ENCODE measurements at places on chromosomes 1 and 21.
A peak's percentile ranks its signal among the peaks of the same experiment; 100 is the strongest.

GRCh38 chr1:67942274-67942673, 108.2 kb downstream of the DIRAS3 start:
- no peak for DNase-seq

GRCh38 chr1:70353601-70354331, 756 bp downstream of the ANKRD13C start:
- DNase-seq: peak; percentile 23

GRCh38 chr1:230868736-230869385, 540 bp upstream of the C1orf198 start:
- DNase-seq: peak; percentile 39

- no peak for DNase-seq
Observed at GRCh38 chr1:231918239-231919015, 291.8 kb downstream of the DISC1 start.

- no peak for DNase-seq
Observed at GRCh38 chr1:228402641-228403025, 4.0 kb downstream of the TRIM11 start.

DNA sequence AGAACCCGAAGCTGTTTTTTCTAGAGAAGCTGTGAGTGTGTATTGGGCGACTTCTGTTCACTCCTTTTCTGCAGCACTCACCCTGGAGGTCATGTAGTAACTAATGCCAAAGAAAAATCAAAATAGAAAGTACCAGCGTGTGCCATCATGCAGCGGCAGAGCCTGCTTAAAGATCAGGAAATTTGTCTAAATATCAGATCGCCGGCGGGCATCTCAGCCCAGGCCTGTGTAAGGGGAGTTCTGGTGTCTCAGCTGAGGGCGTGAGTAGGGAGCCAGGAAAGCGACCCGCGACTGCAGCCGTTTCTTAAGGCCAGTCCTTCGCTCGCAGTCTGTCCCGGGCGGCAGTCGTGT, 768 bp downstream of the EDARADD start:
- DNase-seq: peak; percentile 13

DNA sequence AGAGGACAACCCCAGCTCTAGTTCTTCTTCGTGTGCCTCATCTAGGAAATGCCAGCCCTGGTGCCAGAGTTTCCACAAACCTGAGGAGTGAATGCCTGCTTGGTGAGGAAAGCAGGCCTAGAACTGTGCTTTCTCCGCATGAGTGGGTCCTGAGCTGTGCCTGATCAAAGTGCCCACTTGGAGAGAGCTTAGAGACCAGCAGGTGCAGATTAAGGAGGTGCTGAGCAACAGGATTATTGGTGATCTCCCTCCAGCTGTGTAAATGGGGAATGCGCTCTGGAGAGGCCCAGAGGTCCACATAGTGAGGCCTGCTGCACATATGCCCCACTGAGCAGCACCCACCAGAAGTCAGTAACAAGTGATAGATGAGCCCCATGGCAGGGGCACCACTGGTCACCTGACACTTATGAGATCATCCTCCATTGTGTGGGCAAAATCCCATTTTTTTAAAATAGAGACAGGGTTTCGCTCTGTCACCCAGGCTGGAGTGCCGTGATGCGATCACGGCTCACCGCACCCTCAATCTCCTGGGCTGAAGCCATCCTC, 127.2 kb upstream of the ZC3H12A start:
- no peak for DNase-seq

GRCh38 chr1:100575406-100575805, 37.5 kb downstream of the GPR88 start:
- no peak for DNase-seq

DNA sequence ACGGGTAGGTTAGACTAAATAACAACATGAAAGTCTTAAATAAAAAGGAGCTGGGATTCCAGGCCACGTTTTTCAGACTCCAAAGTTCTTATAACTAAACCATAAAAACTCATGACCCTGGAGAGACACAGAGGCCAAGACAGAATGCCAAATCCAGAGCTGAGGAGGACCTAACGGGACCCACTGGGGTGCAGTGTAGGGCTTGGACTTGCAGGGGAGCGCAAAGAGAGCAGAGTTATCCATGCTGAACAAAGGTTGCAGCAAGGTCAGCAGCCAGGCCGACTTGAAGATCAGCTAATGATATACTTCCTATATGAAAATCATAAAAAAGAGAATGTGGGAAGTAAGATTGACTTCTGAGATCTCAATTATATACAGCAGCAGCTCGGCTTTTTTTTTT, 237.1 kb downstream of the TM2D1 start:
- DNase-seq: no peak

DNA sequence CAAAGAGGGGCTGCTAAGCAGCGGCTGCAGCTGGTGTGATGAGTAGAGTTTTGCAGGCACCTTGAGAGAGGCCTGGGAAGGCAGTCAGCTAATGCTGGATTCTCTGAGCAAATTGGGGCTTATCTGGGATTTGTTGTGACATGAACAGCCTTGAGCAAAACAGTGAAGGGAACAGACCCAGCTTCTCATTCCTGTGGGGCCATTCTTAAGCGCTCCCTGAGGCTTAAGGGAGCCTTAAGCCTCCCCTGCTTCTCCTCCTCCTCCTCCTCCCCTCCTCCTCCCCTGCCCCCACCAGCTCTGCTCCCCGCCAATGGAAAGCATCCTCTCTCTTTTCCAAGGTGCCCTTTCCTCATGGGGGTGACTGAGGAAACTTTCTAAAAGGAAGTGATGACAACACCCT, 21.3 kb downstream of the HMGCS2 start:
- no peak for DNase-seq

DNA sequence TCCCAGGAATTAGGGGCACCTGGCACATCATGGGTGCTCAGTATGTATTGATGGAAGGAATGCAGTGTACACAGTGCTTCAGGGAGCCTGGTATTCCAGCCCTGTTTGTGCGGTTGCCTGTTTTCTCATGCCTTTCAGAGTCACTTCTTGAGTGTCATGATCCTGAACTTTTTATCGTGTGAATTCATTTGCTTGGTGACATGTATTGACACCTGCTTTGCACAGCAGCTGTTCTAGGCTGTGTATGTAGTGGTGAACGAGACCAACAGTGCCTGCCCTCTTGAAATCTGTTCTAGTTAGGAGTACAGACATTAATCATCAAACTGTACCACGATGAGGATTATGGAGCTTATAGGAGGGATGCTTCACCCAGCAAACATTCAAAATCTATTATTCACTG, 6.1 kb downstream of the HTR6 start:
- DNase-seq: no peak

GRCh38 chr1:213492161-213493041, 441.4 kb downstream of the RPS6KC1 start:
- no peak for DNase-seq

GRCh38 chr1:67040405-67040804, 13.5 kb downstream of the SLC35D1 start:
- DNase-seq: no peak

DNA sequence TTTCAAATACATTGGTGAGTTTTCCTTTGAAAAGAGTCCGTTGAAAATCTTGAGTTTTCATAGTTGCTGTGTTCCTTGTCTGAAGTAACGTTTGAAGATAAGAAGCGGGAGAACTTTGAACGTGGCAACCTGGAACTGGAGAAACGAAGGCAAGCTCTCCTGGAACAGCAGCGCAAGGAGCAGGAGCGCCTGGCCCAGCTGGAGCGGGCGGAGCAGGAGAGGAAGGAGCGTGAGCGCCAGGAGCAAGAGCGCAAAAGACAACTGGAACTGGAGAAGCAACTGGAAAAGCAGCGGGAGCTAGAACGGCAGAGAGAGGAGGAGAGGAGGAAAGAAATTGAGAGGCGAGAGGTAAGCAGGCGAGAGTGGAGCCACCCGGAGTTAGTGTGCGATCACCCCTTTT, 129.7 kb downstream of the ITSN1 start:
- DNase-seq: no peak

DNA sequence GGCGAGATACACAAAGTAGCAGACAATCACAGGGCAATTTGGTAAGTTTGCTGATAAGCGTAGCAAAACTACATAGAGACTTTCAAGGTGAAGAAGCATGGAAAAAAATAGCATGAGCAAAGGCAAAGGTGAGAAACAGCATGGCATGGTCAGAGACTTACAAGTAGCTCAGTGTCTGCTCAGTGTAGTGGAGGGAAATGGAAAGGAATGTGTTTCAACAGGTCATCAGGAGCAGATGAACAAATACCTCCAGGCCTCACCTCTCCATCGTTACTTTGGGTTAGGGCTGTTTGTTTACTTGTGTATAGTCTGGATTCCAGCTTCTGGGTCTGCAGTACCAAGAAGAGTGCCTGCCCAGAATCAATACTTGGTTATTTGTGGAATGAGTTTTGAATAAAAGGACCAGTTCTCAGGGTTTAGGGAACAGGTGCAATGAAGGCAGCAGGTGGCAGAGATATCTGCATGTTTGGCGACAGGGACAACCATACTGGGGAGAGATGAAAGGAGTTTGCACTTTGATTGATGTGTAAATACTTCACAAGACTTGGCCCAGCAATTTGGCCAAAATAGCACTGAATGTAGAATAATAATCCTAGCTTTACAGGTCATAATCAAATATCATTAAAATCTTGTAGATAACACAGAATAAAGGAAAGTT, 97.0 kb upstream of the FGGY start:
- DNase-seq: no peak

DNA sequence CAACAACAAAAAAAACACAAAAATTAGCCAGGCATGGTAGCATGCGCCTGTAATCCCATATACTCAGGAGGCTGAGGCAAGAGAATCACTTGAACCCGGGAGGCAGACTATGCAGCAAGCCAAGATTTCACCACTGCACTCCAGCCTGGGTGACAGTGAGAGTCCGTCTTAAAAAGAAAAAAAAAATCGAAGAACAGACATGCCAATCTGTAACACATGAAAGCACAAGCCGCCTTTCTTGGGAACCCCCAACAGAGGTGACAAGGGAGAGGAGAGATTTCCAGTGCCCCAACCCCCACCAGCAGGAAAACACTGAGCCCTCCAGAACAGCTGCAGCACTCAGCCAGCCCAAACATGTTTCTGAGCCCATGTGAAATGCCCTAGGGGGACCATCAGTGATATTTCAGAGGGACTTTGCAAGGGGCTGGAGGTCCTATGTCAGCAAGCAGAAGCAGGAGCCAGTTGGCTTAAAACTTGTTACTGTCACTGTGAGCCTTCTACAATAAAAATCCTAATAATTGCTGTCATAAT, 14.2 kb upstream of the EFNA1 start:
- no peak for DNase-seq

DNA sequence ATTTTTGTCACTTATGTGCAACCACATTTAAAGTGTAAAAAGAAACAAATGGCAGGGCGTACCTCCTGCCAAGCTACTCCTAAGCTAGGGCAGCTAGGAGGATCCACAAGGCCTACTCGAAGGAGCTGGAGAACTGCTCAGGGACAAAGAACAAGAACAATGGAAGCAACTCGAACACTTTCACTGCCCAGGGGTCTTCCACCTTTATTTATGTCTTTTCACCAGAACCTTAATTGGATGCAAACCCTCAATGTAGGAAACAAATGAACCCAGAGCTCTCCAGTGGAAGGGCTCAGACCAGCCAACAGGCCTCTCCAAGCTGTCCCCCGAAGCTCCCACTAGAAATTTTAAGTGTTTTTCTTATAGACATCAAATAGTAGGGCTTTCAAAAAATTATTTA, 39.9 kb downstream of the C1orf198 start:
- no peak for DNase-seq

DNA sequence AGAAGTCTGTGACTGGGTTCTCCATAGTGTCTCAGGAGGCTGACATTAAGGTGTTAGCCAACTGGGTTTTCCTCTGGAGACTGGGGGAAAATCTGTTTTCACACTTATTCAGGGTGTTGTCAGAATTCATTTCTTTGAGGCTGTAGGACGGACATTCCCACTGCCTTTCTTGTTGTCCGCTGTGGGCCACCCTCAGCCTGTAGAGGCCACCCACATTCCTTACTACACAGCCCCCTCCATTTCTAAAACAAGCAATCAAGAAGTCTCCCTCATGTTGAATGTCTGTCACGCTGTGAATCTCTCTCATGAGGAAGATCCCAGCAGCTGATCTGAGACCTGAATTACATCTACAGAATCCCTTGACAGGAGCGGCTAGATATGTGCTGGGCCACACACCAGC, 295.5 kb upstream of the RUNX1 start:
- no peak for DNase-seq

- DNase-seq: no peak
Observed at GRCh38 chr1:10528066-10529014, 53.6 kb downstream of the PEX14 start.

DNA sequence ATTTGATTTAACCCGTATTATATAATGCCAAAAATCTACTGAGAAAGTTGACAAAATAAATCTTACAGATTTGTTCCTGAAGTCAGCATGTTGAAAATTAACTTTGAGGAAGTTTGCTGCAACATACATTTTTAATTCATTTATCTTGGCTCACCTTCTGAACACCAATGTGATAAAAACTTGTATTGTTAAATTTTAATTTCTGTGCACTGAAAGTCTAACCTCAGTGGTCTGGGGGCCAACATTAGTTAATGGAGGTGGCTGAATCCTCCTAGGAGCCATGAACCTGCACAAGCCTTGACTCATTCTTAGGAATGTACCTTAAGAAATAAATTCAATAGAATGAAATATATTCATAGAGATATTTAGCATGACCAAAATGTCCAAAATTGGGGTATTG, 95.3 kb downstream of the ADSS2 start:
- DNase-seq: no peak

DNA sequence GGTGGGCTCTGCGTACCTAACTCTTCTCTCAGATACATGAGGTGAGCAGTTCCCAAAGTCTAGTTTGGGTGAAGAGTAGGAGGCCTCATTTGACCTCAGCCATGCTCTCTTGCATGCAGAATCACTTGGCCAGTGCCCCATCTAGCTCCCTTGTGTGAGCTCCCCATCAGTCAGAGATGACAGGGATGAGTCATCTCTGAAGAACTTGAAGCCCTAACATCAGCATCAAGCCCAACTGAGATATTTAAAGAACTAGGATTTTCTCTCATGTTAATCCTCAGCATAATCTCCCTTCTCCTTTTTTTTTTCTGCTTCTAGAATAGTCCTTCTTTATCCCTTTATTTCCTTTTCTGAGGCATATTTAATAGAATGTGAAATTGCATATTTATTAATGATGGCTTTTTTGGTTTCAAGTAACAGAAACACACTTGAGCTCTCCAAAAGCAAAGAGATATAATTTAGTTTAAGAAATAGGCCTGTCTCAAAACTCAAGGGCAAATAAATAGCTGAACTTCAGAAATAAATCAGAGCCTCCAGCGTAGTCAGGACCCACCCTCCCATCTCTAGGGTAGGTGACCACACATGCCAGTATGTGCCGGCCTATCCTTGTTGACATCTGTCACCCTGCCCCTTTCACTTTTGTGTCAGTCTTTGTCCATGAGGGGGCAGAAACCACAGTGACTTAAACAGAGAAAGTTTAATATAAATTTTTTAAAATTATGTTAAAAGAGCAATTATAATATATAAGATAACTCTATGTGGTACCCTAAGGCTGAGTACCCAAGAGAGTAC, 112.3 kb downstream of the TSEN15 start:
- DNase-seq: no peak

- no peak for DNase-seq
Observed at GRCh38 chr1:51215169-51215568, 20.9 kb upstream of the RNF11 start.

- no peak for DNase-seq
Observed at GRCh38 chr1:4509206-4509605, 145.2 kb upstream of the AJAP1 start.

- peak; percentile 74 for DNase-seq
Observed at GRCh38 chr21:36135391-36136102, 668 bp downstream of the CBR3 start.

- peak; percentile 30 for DNase-seq
Observed at GRCh38 chr1:71224741-71225377, 144.0 kb upstream of the ZRANB2 start.

Data from cerebellar cortex (tissue), 1 donor.